ENCODE measurements at places on chromosomes 11 and 22. TPM values are rescaled to one million over a fixed set of nuclear protein-coding genes. Genes with fewer than 3 reads are reported as not detected.
A peak's percentile ranks its signal among the peaks of the same experiment; 100 is the strongest.

GRCh38 chr11:119513131-119513805, 90.3 kb upstream of the THY1 start:
- DNase-seq = no peak

DNA sequence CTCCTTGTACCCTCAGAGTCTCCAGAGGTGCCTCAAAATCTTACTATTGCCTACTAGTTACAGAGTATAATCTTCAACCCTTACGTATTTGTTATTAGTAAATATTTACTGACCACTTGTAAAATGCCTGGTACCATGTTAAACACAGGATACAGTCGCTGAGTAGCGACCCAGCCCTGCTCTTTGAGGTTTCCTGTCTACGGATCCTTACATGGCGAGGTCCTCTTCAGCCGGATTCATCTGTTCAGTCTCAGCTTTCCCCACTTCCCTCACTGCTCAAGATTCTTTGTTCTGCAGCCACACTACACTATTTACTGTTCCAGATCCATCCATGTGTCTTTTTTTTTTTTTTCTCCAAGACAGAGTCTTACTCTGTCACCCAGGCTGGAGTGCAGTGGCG, 13.2 kb upstream of the TTC36 start:
- DNase-seq = no peak

DNA sequence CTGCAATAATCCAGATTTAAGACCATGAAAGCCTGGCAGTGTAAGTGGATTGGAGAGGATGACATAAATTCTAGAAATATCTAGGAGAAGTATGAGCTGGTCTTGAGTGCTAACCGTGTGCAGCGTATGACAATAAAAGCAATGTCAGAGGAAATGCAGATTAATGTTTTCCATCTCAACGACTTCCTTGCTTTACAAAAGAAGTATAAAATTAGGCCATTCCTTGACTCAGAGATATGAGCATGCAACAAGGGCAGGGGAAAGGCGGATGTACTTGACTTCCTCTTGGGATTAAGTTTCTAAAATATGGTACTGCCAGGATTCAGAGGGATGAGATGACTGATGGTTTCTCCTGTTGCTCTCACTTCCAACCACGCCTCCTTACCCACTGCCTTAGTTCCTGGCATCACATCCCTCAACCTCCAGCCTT, 32.3 kb downstream of the ADAMTS15 start:
- DNase-seq = no peak

GRCh38 chr11:92123540-92123939, 101.1 kb upstream of the FAT3 start:
- no peak for DNase-seq

GGTLC2 gene
- total RNA-seq = not detected

P2RY6 gene
- not detected for total RNA-seq

GRCh38 chr22:30880181-30880601, 88.4 kb downstream of the MORC2 start:
- no peak for DNase-seq

DNA sequence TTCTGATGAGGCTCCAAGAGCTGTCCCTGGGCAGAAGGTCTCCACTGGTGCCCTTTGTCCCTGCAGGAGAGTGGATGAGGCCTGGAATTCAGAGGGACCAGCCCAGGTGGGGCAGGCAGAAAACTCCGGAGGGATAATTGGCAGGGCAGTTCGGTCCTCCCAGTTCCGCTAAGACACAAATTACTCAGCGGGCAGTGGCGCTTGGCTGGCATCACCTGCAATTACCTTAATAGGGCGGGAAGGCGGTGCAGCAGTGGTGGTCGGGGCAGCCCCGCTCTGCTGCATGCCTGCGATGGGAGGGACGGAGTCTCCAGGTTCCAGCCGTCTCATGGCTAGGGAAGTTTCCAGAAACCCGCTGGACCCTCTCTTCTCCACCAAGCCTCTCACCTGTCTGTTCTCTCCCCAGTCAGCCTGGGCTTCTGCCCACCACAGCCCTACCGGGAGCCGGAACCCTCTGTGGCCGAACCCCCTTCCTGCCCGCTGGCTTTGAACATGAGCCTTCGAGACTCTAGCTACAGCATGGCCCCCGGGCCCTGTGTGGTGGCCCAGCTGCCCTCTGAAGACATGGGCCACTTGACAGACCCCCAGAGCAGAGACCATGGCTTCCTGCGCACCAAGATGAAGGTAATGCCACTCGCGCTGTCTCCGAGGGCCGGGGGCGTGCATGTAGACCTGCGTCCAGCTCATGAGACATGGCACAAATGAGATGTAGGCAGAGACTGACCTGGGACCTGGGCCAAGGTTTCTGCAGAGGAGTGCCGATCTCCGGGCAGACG, 7.0 kb downstream of the OVOL1 start:
- no peak for DNase-seq

DNA sequence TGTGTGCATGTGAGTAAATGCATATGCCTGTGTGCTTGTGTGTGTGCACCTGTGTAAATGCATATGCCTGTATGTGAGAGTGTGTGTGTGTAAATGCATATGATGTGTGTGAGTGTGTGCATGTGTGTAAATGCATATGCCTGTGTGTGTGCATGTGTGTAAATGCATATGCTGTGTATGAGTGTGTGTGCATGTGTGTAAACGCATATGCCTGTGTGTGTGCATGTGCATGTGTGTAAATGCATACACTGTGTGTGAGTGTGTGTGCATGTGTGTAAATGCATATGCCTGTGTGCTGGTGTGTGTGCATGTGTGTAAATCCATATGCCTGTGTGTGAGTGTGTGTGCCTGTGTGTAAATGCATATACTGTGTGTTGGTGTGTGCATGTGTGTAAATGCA, 37.8 kb downstream of the GGTLC2 start:
- no peak for DNase-seq

DNA sequence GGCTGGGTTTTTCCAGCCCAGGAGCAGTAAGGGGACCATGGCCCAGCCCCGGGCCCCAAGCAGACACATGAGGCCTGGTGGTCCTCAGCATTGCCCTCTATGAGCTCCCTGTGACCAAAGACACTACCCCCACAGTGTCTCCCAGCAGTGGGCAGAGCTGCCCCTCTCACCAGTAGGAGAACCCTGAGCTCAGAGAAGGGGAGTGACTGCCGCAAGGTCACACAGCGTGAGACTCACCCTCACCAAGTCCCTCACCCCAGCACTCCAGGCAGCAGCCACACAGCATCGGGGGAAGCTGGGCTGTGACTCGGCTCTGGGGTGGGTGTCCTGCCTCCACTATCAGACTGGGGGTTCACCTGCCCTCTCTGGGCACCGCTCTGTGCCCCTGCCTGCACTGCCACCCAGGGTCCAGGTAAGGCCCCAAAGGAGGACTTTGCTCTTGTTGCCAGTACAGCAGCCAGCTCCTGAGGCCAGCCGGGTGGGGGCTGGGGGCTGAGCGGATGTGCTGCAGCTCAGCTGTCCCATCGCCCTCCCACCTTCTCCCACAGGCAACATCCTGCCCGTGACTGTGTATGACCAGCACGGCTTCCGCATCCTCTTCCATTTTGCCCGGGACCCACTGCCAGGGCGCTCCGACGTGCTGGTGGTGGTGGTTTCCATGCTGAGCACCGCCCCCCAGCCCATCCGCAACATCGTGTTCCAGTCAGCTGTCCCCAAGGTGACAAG, 7.9 kb upstream of the SH3BP1 start:
- DNase-seq = no peak

GRCh38 chr22:44153710-44154109, 27.0 kb upstream of the PARVG start:
- DNase-seq = no peak

DNA sequence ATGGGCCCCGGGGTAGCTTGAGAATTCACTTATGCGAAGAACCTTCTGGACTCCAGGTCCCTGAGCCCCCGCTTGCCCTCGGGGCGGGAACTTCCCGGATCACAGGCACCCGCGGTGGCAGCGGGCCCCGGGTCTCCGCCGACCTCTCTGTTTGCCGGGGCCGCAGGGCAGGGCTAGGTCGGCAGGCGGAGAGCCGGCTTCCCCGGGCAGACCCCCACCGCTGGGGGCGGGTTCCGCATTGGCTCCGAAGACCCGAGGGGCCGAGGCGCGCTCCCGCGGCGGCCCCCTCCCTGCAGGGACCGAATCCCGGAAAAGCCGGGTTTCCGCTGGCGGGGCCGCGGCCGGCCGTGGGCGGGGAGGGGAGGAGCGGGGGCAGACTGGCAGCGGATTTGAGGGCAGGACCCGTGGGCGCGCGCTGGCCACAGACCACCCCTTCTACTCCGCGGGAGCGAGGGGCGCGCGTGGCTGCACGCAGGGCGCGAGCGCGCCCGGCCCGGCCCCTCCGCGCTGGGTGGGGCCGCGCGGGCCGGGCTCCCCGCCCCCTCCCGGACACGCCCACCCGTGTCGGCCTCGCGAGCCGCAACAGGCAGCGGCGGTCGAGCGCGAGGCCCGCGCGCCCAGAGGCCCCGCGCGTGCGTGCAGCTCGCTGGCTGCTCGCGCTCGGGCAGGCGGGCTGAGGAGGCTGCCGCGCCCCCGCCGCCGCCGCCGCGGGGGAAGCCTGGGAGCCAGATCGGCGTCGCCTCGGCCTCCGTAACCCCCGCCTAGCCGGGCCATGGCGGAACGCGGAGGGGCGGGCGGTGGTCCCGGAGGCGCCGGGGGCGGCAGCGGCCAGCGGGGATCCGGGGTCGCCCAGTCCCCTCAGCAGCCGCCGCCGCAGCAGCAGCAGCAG, at the start of gene PACS1:
Gene PACS1, plus strand, starts transcription at position 558 of the 889 bp plus-strand sequence. Its CDS starts 215 bp downstream, at position 773.
- peak; percentile 73 for DNase-seq

MMP27 gene
- total RNA-seq = not detected

DNA sequence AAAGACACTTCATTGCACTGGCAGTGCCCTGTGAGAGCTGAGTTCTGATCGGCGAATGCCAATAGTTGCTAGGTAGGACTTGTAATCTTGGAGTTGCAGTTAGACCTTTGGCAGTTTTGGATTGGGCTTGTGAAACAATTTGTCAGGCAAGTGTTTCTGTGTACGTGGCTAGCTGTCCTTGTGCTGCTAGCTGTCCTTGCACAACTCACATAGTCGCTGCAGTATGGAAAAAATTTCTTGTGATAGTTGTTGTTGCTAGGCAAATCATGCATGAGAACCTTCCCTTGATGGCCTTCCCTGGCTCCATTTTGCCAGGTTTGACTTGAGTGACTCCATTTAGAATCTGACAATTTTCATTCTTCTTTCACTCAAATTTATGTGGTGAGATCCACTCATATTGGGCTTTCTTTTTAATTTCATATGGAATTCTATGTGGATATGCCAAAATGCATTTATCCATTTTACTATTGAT, 140.7 kb downstream of the APIP start:
- DNase-seq = no peak

DNA sequence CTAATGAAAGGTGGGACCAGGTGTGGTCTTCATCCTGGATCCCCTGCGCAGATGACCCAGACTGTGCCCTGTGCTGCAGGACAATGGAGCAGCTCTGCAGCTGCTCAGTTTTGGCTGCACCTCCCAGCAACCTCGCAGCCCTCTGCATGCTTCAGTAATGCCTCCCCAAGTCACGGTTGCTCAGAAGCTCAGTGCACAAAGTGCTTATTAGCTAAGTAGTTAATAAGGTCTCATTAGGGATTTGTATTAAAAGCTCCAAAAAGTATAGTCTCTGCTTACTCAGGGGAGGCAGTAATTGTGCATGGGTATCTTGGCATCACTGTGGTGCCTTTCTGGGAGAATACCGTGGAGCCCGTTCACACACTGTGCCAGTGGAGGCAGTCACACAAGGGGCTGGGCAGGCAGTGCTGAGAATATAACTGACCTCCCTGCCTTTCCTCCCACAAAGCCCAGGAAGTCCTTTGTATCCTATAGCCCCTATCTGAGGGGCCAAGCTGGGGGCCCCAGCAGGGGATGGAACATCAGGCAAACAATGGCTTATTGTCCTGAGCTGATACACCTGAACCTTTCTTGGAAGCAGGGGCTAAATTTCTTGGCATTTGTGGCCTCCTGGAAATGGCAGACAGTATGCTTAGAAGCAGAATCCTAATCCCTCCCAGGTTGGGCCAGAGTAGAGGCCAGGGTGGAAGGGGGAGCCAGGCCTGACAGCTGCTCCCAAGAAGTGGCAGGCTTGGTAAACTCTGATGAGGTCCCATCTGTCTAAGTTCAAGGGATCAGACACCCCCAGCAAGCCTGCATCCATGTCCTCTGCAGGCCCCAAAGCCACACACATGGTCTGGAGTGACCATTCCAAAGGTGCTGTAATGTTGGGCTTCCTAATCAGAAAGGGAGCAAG, 125.5 kb upstream of the PARVA start:
- no peak for DNase-seq

- DNase-seq = no peak
Measured at GRCh38 chr11:66004186-66004585, 1.9 kb downstream of the BANF1 start.

MEI1 gene
- total RNA-seq = not detected

BIK gene
- total RNA-seq = 6.8 TPM

- no peak for DNase-seq
Measured at GRCh38 chr11:74100735-74101134, 70.1 kb downstream of the C2CD3 start.

GRCh38 chr11:30786256-30787110, 200.3 kb upstream of the MPPED2 start:
- DNase-seq = no peak

GRCh38 chr11:64101461-64101860, 64.5 kb downstream of the MACROD1 start:
- no peak for DNase-seq

PTPN5 gene
- total RNA-seq = 1.4 TPM

DNA sequence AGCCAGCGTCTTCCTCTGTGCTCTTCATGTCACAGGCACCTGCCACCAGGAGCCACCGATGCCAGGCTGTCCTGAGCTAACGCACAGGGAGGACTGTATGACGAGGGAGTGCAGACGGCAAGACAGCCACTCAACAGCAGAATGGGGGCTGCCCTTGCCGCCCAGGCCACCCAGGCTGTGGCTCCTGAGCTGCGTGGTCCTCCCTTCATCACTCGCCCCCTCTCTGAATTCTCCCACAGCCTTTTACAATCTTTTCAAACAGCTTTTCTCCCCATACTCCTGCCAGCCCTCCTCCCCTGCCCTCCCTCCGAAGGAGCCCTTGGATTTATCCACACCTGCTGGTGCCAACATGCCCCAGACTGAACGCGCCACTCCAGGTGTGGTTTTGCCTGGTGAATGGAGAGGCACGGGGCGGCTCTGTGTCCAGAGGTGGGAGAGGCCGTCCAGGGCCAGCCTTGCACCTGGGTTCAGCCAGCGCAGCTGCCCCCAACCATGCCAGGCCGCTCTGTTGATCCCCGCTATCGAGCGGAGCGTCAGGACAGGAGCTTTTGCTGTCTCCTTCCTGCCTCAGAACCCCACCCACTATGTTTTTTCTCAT, 22.0 kb downstream of the OVOL1 start:
- no peak for DNase-seq

JAML gene
- 0.35 TPM for total RNA-seq

ADAMTS8 gene
- 5.0 TPM for total RNA-seq

DNA sequence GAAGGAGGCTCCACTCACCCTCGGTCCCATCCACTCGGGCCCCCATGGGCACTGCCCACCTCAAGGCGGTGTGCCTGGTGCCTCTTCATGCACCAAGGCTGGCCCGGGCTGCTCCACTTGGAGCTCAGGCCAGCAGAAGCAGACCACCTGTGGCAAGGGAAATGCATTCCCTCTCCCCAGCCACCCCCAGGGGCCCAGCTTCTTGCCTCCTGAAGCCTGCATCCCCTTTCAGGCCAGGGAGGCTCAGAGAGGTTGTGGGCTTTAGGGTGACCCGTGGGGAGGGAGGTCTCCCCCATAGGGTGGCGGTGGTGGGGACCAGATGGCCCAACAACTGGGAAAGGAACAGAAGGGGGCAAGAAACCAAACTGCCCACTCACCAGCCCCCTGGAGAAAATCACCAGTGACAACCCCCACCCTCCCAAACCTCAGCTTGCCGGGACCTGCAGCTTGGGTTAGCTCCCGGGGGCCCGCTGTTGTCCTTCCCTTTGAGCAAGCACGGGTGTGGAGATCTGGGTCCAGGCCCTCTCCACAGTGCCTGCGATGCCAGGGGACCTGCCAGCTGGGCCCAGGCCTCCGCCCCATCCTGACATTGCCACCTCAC, 8.4 kb downstream of the CBX6 start:
- peak; percentile 29 for DNase-seq

GRCh38 chr11:112785719-112786118, 175.5 kb upstream of the NCAM1 start:
- DNase-seq = no peak

Measured in H9 (cell line).